Heart left ventricle (tissue), 16 donors: ENCODE measurements at places on chromosomes 2 and 18.
A peak's percentile ranks its signal among the peaks of the same experiment; 100 is the strongest.

DNA sequence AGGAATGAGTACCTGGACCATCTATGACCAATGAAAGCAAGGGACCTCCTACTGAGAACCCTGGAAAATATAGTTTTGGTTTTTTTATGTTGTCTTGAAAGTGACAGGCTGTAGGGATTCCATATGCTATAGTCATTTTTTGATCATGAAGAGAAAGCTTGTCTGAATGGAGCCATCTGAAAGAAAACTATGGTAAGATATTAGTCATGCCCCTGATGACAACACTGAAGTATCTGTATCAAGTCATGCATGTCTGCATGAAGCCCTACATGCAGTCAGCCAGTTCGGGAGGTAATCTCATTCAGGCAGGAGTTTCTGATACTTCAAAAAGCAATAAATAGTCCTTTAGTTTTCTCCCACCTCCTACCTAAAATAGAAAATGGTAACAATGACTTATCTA is 1042.0 kb downstream of the DPP10 start:
- no peak for DNase-seq

DNA sequence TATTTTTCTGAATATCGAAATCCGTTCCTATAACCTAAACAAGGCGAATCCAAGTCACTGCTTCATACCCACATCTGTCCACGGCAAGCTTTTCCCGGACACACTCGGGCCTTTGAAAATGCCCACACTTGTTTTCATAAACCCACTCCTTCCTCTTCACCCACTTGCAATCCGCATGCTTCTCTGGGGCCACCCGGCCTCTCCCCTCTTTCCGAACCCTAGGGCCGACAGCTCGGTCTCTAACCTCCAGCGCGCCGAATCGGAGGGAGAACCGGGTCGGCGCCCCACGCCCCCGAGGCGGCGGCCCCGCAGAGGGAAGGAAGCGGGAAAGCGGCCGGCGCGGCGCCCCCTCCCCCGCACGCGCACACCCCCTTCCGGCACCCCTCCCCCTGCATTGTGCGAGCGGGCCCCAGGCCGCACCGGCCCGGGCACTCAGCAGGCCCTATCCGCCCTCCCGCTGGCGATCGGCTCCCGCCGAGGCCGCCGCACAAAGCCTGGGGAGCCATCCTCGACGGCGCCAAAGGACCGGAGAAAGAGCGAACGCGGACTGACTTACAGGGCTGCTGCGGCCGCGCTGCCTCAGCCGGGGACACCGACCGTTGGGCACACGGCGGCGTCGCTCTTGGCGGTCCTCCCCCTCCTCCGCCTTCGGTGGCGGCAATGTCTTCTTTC is 467 bp downstream of the PUM2 start:
- DNase-seq = peak; percentile 66

DNA sequence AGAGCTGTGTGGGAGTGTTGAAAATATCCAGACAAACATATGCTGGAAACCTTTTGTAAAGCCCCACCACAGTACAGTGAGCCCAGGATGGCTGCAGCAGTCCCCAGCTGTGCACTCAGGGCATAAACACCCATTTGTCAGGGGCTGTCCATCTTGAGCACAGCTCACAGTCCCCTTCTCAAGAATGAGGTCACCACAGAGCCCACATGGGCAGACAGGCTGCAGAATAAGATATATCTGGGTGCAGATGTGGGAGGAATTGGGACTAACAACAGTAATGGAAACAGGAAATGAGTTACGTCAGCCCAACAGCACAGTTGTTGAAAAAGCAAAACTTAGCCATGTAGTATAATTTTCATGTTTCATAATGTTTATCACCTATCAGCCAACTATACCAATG is 219.6 kb downstream of the ETAA1 start:
- DNase-seq = peak; percentile 37

DNA sequence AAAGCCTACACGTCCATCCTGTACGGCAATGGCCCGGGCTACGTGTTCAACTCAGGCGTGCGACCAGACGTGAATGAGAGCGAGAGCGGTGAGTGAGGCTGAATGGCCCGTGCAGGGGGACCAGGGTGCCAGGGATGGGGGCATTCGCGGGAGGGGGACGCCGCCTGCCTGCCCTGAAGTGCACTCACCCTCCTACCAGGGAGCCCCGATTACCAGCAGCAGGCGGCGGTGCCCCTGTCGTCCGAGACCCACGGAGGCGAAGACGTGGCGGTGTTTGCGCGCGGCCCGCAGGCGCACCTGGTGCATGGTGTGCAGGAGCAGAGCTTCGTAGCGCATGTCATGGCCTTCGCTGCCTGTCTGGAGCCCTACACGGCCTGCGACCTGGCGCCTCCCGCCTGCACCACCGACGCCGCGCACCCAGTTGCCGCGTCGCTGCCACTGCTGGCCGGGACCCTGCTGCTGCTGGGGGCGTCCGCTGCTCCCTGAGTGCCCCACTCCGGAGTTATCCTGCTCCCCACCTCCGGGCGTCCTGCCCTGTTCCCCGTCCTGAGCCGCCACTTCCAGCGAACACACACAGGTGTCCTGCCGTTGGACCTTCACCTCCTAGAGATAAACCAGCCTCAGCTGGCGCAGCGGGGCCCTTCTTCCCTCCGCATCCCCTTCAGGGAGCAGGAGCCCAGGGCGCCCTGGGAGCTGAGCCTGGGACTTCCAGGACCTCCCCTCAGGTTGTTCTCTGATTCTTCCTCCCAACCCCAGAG is 2.9 kb downstream of the ALPI start:
- DNase-seq = no peak

DNA sequence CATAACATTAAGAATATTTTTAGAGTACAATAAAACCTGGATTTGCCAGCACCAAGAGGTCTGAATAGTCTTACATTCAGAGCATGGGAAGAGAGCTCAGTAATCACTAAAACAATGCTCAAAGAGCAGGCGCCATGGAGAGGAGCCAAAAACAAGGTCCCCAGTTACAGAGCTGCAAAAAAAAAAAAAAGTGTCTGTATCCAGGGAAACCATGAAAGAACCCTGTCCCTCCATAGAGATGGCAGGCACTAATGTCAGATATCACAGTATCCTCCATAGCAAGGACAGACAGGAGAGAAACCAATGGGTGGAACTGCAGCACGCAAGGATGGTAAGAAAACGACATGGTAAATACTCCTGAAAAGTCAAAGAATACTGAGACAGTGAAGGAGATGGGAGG is 19.5 kb downstream of the FBXO15 start:
- DNase-seq = no peak

- no peak for DNase-seq
Observed at GRCh38 chr2:74532222-74532621, 2.5 kb downstream of the HTRA2 start.

DNA sequence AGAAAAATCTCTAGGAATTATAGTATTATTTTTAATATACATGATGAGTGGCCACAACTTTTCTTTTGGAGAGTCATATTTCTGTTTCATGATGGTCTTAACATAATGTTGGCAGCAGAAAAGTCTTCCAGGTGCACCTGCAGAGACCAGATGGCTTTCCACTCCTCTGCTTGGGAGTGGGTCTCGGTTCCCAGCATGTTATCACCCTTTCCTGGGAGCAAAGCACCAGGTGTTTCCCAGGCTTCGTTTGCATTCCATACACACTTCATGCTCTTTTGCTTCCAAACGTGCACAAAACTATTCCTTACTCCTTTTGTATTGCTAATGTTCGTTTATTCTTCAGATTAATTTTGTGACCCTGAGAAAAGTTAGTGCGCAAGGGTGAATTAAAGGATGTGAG is 305.2 kb downstream of the CDH2 start:
- no peak for DNase-seq

DNA sequence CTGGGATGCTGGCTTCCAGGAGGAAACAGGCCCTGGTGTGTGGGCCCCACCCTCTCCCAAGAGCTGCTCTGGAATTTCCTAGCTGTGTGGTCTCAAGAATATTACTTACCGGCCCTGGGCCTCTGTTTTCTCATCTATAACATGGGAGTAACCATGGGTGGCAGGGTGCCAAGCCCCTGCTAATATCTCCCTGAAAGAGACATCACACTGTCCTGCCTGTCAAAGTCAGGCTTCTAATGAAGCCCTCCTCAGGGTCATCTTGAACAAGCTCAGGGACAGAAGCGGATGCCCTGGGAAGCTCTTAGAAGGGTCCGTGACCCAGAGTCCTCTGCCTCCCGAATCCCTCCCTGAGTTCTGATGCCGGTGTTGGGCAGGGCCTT is 173.2 kb upstream of the HDAC4 start:
- DNase-seq = no peak

- DNase-seq = no peak
Observed at GRCh38 chr18:32674491-32674890, 98.3 kb downstream of the KLHL14 start.

GRCh38 chr18:51522338-51522737 is 324.9 kb upstream of the MEX3C start:
- no peak for DNase-seq

- peak; percentile 42 for DNase-seq
Observed at GRCh38 chr2:20579866-20580265, 71.0 kb downstream of the HS1BP3 start.

DNA sequence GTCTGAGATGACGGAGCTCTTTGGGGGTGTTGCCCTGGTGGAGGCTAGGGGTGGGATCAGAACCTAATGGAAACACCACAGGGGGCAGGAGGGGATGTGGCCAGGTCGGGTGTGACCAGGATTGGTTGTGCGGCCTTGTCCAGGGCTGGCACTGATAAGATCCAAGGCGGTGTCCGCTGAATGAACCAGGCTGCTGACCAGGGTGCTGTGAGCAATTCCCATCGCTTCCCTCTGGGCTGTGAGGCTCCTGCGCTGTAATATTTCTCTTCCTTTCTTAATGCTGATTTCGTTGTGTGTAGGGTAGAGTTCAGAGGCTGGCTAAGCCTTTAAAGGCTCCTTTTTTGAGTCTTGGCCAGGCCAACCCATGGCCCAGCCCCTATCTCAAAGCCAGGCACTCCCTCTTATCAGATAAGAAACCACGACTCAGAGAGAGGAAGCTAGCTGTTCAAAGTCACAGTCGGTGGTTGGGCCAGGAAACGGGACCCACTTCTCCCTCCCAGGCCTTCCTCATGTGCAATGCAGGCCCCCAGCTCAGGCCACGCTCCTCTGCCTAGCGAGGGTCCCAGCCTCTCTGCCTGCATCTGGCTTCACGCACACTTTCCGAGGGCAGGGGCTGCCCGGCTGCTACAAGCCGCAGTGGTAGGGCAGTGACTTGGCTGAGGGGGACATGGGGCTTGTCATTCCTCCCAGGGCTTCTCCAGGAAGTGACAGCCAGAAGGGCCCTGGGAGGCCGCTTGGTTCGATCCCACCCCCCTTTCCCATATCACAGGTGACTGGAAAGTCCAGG is 26.0 kb upstream of the FOSL2 start:
- DNase-seq = no peak

- no peak for DNase-seq
Observed at GRCh38 chr2:7801212-7801611, 880.6 kb upstream of the ID2 start.

GRCh38 chr2:177264209-177264692 is 276 bp downstream of the NFE2L2 start:
- peak; percentile 62 for DNase-seq

- DNase-seq = no peak
Observed at GRCh38 chr2:24477229-24477628, 13.8 kb upstream of the NCOA1 start.

DNA sequence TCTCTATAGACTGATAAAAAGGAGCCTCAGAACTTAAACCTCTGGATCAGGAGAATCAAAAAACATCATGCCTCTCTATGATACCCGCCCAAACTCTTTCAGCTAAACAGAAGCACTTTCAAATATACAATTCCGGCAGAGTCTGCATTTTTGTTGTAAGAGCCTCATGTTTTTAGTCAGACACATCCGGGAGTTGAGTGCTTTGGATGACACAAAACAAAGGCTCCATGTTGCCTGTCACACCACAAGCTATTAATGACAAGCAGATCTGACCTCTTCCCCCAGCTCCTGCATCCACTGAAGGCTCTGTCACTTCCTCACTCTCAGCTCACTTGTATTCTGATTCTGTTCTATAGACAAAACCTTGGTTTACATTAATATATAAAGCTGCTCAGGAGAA is 33.2 kb downstream of the SLC38A11 start:
- no peak for DNase-seq

- no peak for DNase-seq
Observed at GRCh38 chr2:171837736-171838135, 56.3 kb downstream of the SLC25A12 start.

DNA sequence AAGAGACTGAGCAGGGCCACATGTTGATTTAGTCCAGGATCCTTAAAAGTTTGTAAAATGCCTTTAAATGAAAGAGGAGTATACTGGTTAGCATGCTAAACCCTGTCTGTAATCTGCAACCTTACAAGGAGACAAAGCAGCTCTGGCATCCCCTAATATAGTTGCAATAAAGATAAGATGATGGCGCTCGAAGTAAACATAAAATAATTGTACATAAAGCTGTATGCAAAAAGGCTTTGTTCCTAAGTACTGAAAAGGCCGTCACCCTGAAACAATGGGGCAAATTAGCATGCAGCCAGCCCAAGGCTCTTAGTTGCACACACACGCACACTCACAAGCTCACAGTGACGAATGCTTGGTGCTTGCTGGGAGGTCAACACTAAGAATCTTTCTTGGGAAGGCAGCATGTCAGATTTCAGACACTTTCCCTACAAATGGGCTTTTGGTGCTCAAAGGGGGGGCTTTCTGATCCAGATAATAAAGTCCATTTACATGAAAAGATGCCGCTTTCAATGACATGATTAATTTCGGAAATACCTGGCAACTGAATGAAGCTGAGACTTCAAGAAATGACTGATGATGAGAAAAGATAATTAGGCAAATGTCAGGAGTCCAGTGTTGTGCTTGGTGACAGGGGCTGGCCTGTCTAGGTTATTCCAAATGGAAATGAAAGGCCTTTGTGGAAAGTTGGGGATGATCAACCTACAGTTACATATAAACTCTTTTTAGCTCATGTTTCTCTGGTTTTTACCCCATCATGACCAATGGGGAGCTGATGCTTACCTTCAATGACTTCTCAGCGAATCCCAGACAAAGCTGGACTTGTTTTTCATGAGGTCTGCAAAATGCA is 370.3 kb downstream of the MEIS1 start:
- no peak for DNase-seq

DNA sequence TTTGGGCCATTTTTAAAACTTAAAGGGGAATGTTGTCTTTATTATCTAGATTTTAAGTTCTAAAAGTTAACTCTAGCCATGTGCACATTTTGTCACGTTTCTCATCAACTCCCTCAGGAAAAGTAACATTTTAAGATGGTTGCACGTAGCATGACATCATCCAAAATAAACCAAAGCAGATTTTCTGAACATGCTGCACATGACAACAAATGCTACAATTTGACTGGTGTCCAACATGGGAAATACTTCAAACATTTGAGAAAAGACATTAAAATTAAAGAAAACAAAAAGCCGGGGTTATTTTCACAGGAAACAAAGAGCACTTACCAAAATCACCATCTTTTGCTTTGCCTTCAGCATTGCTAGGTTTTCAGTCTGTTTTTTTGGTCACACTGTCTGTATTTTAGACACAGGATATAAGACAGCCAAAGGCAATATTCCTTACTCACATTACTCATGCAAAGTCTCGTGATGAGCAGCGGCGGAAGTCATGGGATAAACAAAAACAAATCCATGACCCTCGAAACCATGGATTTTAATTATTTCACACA is 51.3 kb upstream of the RND3 start:
- no peak for DNase-seq

- no peak for DNase-seq
Observed at GRCh38 chr2:198008230-198008629, 203.8 kb downstream of the PLCL1 start.

GRCh38 chr2:128779301-128780095 is 460.8 kb upstream of the HS6ST1 start:
- no peak for DNase-seq
